T-cell (primary cell): ENCODE measurements at places on chromosomes 12 and 14. TPM values are rescaled to one million over a fixed set of nuclear protein-coding genes. Genes with fewer than 3 reads are reported as not detected.

GALNT9 gene
- total RNA-seq, result not detected

DNA sequence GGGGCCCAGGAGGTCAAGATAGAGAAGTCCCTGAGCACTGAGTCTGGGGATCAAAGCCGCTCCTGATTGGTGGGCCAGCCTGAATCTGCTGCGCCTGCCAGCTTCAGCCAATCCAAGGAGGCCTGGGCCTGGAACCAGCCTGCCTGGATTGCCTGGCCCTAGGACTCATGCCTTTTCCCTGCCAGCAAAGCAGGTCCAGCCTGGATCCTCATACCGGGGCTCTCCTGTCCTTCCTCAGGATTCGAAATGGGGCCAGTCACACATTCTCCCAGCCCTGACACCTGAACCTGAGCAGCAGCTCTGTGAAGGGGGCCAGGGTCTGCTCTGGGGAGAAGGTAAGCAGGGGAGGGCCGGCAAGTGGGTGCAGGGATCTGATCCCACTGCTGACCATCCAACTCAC is 81.9 kb downstream of the NINJ2 start:
- DNase-seq, result no peak

GRCh38 chr14:53963320-53964227 is 6.9 kb upstream of the BMP4 start:
- DNase-seq, result no peak

- no peak for DNase-seq
Measured at GRCh38 chr14:100237735-100238418, 1.1 kb upstream of the YY1 start.

DNA sequence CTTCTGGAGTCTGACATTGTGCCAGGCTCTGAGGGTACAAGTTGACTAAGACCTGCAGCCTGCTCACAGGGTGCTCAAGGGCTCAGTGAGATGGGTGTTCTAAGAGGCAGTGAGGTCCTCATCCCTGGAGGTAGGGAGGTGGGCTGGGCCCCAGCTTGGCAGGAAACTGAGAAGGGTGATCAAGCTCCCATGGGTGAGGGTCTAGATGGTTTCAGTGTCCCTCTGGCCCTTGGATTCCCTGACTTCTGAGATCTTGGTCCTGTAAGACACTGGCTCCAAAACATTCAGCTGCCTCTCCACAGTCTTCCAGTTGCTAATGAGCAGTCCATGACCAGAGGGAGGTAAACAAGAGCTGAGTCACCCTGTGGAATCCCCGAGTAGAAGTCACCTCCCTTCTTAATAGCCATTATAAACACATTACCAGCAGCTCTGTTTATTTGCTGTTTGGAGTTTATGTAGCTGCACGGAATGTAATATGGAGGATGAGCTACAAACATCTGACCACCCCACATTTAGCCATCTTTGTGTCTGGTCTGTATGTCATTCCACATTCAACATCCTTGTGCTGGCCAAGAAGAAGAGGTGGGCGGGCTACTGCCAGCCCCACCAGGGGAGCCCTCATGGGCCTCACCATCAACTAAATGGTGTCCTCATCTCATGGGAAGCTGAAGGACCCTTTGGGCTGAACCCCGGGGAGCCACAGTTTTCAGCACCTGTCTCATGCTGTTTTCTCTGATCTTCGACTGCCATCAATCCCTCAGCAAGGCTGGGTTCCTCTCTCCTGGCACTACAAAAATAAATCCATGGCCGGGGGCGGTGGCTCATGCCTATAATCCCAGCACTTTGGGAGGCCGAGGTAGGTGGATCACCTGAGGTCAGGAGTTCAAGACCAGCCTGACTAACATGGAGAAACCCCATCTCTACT is 37.2 kb upstream of the BDKRB2 start:
- no peak for DNase-seq

DNA sequence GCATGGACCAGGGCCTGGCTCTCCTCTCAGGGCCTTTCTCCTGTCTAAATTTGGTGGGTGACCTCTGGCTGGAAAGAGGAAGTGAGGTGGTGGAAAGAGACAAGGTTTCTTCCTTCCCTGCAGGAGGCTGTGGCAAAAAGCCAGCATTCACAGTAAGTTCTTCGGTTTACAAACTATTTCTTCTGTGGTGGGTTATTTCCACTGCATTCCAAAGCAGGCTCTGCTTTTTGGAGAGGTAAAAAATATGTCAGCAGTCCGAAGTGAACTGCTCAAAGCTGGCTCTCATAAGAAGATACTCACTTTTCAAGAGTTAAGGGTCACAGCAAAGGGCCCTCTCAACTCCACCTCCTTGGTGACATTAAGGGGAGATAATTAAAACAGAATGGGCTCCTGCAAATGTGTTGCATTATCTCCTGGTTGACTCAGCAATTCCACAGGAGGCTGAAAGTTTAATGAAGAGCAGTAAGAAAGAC is 48.9 kb upstream of the POC1B start:
- no peak for DNase-seq
